Stimulated activated CD8-positive, alpha-beta memory T cell treated with anti-CD3 and anti-CD28 coated beads, Interleukin-15, amount 100 ng/mL, for 48 hours (primary cell): ENCODE measurements at places on chromosomes 11 and 22.

GRCh38 chr11:35218956-35219355 is 80.0 kb downstream of the CD44 start:
- no peak for DNase-seq

- DNase-seq = no peak
Observed at GRCh38 chr22:48499456-48500425, 1327.9 kb downstream of the BRD1 start.

- DNase-seq = no peak
Observed at GRCh38 chr11:22161489-22161888, 31.4 kb upstream of the ANO5 start.

GRCh38 chr22:41023299-41023623 is 69.1 kb upstream of the EP300 start:
- no peak for DNase-seq

GRCh38 chr22:42648368-42649245 is 585 bp downstream of the CYB5R3 start:
- DNase-seq = peak; percentile 4

- no peak for DNase-seq
Observed at GRCh38 chr11:27253224-27253623, 109.8 kb downstream of the CCDC34 start.

GRCh38 chr11:7572001-7572712 is 58.4 kb downstream of the PPFIBP2 start:
- DNase-seq = no peak

DNA sequence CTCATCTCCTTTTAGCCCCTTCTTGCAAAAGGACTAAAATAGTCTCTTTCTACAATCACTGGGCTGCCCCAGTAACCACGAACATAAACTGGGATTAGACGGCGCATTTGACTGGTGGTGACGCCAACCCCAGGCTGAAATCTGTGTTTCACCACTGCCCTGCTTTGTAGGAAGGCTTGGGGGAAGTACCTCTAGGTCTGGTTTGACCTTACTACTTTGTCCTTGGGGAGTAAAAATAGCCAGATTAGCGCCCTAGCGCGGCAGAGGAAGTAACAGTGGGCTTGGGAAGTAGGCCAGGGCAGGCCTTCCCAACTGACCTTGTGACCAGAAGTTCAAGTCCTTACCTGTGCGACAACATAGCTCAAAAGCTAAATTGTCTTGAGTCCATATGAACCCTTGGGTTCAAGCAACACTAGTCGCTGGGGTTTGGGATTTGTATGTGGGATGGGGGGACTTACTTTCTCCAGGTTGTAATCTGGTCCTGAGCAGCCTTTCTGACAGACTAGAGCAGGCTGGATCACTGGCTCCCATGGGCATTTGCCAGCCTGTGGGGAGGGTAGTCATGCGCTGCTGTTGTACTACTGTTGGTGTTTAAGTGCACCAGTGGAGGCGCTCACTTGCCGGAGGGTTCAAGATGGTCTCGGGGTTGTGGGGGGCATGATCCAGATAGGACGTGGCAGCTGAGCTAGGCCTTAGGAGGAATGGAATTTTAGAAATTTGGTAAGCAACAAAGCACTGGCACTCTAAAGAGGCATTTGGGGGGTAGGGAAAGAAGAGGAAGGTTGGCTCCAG is 953 bp upstream of the PACS1 start:
- DNase-seq = peak; percentile 15

GRCh38 chr22:42294034-42294985 is 23.9 kb upstream of the TCF20 start:
- no peak for DNase-seq

- no peak for DNase-seq
Observed at GRCh38 chr22:38043151-38044039, 13.8 kb upstream of the PICK1 start.

DNA sequence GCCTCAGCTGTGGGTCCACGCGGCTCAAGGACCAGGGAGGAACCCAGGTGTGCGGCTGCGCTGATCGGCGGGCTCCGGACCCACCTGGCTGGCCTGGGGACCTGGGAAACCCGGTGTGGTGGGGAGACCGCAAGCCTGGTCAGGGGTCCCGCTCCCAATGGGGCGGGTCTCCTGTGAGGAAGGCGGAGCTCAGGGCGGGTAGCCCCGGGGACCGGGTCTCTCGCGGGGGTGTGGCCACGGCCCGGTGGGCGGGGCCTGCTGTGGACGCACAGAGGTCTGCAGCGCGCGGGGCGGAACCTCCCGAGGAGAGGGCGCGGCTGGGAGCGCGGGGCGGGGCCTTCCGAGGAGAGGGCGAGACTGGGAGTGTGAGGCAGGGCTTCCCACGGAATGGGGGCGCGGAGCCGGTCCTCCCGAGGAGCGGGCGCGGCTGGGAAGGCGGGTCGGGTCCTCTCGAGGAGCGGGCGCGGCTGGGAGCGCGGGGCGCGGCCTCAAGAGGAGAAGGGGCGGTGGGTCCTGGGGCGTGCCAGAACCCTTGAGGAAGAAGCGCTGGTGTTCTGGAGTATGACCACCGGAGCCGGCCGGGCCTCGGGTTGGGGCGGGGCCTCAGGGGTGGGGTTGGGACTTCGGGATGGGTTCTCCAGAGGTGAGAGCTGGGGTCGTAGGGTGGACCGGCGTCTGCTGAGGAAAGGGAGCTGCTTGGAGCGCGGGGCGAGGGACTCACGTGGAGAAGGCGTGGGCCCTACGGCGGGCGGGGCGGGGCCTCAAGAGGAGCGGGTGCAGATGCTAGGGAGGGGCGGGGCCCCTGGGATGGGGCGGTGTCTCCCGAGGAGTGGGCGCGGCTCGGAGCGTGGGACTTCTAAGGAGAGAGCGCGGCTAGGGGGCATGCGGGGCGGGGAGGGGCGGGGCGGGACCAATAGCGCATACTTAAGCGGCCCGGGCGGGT is 20.8 kb downstream of the DGCR6L start:
- DNase-seq = peak; percentile 79

GRCh38 chr11:11620173-11620920 is 1.5 kb downstream of the GALNT18 start:
- DNase-seq = no peak

DNA sequence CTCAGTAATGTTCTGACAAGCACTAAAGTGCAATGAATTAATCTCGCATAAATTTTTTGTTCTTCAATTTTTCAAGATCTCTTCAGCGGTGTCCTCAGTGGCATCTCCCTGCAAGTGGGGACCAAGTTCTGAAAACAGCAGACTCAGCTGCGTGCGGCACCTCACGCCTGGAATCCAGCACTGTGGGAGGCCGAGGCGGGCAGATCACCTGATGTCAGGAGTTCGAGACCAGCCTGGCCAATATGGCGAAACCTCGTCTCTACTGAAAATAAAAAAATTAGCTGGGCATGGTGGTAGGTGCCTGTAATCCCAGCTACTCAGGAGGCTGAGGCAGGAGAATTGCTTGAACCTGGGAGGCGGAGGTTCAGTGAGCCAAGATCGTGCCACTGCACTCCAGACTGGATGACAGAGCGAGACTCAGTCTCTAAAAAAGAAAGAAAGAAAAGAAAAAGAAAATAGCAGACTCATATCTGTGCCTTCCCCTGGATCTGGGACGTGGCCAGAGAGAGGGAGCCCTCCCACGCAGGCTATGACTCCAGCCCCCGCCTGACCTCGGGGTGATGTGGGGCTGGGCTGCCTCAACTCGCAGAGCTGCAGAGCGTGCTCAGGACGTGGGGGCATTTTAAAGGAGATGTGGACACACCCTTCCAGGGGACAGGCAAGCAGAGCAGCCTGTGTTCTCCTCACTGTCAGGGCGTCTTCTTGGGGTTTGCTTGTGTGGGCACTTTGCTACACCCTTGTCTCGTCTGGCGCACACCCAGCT is 346.6 kb downstream of the BRD1 start:
- no peak for DNase-seq

- DNase-seq = no peak
Observed at GRCh38 chr11:980438-981357, 55.0 kb downstream of the AP2A2 start.

DNA sequence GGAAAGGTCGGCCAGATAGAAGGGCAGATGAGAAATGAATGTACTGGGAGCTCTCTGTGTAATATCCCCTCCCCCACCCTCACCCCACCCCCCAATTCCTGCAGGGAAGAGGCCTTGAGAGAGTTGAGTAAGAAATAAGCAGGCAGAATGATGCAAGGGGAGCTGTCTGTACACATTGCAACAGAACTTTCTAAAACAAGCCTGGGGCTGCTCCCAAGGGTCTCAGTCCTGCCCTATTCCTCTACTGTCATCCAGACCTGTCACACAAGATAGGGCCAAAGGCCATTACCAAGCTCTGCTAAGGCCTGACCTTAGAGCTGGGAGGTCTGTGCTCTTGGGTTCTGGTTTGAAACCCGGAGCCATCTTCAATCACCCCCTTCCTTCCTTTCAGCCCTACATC is 5.7 kb upstream of the DGAT2 start:
- DNase-seq = no peak

GRCh38 chr11:75076671-75077070 is 20.0 kb downstream of the OR2AT4 start:
- no peak for DNase-seq

DNA sequence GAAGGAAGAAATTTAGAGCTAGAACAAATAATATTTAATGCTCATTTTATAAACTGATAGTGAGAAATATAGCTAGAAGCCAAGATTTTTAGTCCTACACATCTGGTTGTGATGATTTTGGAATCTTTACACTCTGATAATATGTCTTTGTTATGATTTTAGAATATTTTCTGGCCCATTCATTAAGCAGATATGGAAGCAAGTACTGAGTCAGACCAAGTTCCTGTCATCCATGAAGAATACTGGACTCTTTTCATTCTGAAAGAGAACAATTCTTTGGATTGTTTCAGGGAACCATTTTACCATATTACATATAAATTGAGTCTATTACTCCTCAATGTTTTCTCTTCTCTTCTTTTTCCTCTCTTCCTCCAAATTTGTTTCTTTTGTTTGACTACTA is 227.4 kb downstream of the TMEM135 start:
- no peak for DNase-seq

GRCh38 chr11:47355283-47356128 is 3.0 kb upstream of the MYBPC3 start:
- DNase-seq = peak; percentile 54

DNA sequence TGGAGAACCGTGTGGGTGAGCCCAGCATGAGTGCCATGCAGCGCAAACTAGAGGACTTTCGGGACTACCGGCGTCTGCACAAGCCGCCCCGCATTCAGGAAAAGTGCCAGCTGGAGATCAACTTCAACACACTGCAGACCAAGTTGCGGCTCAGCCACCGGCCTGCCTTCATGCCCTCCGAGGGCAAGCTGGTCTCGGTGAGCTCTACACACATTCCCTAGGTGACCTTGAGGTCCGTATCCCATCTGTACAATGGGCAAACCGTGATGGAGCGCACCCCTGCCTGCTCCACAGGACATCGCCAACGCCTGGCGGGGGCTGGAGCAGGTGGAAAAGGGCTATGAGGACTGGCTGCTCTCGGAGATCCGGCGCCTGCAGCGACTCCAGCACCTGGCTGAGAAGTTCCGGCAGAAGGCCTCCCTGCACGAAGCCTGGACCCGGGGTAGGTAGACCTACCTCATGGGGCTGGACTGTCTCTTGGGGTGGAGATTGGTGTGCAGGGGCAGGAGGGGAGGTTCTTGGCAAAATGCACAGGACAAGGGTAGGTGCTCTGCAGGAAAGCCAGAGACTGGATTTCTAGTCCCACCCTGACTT is 10.6 kb downstream of the CTSF start:
- DNase-seq = no peak

GRCh38 chr22:39920134-39920743 is 19.4 kb downstream of the GRAP2 start:
- peak; percentile 72 for DNase-seq

- no peak for DNase-seq
Observed at GRCh38 chr11:119470317-119471291, 47.6 kb upstream of the THY1 start.

DNA sequence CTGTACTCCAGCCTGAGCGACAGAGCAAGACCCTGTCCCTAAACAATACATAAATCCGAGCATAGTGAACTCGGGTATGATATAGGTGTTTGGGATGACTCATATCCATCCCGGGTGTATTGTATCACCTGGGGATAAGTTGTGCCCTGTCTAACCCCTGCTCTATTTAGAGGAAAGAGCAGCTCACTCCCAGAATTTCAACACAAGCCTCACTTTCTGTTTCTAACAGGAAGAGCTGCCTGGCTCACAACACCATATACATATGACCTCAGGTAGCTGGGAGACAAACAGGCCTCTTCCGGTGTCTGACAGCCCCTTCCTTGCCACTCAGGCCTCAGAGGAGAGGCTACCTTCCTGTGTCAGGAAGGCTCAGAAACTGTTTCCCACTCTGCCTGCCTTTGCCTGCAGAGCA is 9.9 kb upstream of the MICALL1 start:
- DNase-seq = no peak

GRCh38 chr11:37364246-37364839 is 766.3 kb upstream of the RAG2 start:
- no peak for DNase-seq

- DNase-seq = no peak
Observed at GRCh38 chr22:27537501-27537900, 264.1 kb downstream of the MN1 start.

DNA sequence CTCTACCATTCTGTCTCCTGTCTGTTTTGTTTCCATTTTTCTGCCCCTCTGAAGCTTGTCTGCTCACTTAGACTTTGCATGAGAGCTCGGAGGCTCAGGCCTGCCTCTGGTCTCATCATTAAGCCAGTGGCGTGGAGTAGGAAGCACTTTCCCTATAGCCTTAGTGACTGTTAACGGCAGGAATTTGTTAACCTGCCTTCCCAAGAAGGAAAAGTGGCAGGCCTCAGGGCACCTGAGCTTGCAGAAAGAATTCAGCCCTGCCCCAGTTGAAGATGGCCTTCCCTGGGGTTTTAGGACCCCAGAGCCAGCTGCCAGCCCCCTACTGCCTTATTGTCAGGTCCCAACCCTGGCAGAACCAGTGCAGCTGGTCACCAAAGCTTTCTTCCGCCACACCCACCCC is 93.2 kb downstream of the PKNOX2 start:
- no peak for DNase-seq

DNA sequence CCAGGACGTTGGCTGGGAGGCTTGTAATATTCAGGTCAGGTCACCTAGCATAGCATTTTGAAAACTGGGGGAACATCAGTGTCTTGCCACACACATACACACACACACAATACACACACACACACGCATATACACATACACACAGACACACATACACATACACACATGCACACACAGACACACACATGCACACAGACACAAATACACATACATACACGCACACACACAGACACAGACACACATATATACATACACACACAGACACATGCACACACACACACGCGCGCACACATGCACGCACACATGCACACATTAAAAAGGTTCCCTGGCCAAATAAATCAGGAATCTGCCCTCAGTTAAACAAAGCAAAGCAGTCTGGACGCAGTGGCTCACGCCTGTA is 12.5 kb downstream of the MYBPC3 start:
- DNase-seq = no peak

GRCh38 chr22:42692239-42693054 is 28.2 kb downstream of the A4GALT start:
- no peak for DNase-seq
